ENCODE measurements at places on chromosomes 16 and 17. TPM values are rescaled to one million over a fixed set of nuclear protein-coding genes. Genes with fewer than 3 reads are reported as not detected.

DNA sequence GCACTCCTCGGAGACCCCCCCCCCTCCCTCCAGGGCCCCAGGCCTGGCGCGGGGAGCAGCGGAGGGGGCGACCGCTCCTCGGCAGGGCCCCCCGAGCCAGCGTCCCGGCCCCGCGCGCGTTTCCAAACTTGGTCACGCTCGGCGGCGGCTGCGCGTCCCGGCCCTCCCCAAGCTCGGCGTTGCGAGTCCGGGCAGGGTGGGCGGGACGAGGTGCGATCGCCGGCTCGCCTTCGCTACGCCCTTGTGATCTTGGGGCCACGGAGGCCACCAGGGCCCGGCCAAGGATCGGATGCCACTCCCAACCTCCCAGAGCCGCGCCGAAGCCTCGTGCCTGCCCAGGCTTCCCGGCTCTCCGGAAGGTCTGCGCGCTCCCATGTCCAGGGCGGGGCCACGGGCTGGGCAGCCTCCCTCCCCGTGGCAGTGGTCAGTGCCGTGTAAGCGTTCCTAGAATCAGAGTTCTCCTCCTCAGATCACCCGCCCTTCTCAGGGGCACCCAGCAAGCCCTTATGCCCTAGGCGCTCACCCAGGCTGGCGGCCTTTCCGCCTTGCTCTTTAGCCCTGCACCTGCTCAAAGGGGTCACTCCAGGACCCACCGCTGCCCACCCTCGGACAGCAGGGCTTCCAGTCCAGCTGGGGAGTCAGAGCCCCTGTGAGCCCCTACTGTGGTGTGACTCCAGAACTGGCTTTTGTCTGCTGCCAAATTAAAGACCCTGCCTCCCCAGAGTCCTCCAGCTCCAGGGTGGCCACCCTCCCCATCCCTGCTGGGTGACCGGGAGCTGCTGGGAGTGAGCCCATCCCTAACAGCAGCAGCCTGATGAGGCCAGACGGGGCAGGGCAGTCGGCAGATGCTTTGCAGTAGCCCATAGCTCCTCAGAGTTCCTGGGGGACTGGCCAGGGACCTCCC lies 12.2 kb upstream of the MRPS23 start:
- no peak for DNase-seq

GRCh38 chr16:78057803-78058564 lies 35.6 kb downstream of the CLEC3A start:
- DNase-seq: no peak

GRCh38 chr17:42519546-42520491 lies 16.2 kb upstream of the NAGLU start:
- DNase-seq: peak; percentile 98

- peak; percentile 73 for DNase-seq
Measured at GRCh38 chr17:77404812-77405581, 264.2 kb downstream of the SEC14L1 start.

GRCh38 chr17:21089933-21090901 lies 36.5 kb upstream of the DHRS7B start:
- no peak for DNase-seq

DNA sequence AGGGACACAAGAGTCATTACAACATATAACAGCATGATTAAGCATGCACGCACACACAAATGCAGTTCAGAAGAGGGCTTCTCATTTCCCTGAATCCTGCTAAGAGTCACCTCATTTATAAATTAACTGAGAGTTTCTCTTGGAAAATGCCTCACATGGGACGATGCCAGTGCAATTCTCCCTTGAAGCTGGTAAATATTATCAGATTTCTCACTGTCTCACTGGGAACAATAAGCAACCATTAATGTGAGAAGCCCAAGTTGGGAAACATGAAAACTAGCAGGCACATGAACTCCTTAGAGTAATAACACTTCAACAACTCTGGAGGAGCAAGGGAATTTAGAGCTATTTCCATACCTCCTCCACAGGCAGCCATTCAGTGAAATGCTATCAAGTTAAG lies 26.4 kb downstream of the SETD6 start:
- no peak for DNase-seq

- DNase-seq: peak; percentile 93
Measured at GRCh38 chr16:53664724-53665345, 38.8 kb downstream of the RPGRIP1L start.

DNA sequence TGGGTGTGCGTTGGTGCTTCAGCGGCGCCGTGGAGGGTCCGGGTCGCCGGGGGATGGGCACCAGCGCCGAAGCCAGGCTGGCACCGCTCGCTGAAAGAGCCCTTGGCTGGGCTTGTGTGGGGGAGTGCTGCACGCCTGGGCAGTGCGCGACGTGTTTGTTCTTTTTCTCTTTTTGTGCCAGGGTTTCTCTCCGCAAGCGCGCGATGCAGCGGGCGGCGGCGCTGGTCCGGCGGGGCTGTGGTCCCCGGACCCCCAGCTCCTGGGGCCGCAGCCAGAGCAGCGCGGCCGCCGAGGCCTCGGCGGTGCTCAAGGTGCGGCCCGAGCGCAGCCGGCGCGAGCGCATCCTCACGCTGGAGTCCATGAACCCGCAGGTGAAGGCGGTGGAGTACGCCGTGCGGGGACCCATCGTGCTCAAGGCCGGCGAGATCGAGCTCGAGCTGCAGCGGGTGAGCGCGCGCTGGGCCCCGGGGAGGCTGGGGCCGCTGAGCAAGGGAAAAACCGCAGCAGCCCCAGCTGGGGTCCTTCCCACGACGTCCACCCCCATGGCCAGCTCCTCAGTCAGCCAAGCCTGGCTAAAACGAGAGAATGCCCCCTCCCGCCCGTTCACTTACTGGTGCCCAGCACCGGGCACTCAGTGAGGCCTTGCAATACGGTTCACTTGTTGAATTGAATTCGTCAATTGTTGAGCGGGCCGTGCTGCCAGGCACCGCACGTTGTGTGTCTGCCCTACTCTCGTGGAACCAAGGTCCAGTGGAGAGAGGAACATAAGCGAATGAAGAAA lies 541 bp downstream of the GPT2 start:
- no peak for DNase-seq

DNA sequence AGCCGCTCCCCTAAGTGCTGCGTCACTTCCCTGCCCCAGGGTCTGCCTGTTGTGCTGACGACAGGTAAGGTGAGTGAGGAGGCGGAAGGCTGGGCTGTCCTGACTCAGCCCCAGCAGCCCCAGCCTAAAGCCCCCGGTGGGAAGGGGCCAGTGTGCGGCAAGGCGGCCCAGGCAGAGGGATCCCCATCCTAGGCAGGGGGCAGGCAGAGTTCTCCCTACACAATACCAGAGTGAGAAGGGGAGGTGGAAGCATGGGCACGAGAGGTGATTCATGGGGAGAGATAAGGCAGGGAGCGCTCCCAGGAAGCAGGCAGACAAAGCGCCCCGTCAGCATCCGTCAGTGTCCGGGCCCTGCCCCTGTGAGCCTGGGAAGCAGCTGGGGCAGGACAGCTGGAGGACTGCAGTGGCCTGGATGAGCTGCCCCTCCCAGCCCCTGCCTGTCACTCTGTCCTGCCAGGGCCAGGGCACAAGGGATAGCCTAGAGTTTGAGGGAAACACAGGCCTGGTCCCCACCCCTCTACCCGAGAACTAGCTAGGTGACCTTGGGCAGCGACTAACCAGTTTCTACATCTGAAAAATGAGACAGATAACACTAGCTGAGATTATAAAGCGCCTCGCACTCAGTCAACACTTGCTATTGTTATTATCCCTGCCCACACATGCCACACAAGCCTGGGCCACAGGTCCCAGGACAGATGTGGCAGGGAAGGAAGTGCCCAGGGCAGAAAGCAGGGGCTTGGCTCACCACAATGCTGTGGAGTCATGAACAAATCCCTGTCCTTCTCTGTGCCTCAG lies 3.8 kb downstream of the FAM83G start:
- no peak for DNase-seq

DNA sequence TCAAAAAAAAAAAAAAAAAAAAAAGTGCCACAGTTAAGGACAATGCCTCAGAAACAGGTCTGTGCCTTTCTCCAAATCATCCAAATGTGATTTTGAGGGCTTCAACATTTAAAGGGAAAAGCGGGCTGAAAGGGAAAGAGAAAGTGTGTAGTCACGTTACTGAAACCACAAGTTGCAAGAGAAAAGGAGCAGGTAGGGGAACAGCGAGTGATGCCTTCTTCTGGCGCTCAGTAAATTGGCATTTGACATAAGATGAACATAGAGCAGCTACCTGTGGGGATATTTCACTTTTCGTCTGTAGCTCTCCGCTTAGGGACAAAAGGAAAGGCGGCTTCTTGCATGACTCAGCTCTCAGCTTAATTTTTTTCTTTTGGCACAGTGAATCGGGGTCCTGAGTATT lies 11.1 kb downstream of the CMTM2 start:
- DNase-seq: no peak

- no peak for DNase-seq
Measured at GRCh38 chr17:13678841-13679240, 77.1 kb upstream of the HS3ST3A1 start.

DNA sequence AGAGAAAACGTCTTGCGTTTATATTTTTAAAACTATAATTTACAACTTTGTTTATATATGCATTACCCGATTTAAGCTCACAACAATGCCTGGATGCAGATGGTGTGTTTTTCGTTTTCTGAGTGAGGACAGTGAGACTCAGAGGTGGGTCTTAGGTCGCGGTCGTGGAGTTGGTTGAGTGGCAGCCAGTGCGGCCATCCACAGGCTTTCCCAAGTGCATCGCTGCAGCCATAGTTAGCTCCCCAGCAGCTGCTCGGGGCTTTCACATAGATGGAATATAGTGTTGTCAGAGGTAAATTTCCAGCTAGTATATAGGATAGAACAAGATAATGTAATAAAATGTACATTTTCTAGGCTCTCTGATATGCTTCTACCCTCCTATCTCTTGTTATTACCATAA lies 417.8 kb downstream of the CDH13 start:
- DNase-seq: no peak

- no peak for DNase-seq
Measured at GRCh38 chr16:9260666-9261065, 169.2 kb downstream of the HAPSTR1 start.

DNA sequence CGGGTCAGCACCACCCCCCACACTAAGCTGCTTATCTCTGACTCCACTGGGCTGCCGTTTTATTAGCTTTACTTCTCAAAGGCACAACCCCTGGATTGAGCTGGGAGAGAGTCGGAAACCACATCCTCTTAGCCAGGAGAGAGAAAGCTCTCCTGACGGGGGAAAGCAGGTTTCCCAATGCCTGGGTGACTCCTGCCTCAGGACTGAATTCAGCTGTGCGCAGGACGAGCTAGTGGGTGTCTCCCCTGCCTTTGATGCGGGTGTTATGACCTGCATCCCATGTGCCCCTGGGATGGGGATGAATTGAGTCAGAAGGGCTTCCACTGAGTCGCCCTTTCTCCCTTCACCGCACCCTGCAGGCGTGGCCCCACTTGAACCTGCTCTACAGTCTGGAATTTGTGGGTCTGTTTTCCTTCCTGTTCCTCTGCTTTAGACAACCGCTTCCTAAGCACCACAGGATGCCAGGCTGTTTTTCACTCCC lies 819.2 kb upstream of the EEF2KMT start:
- DNase-seq: no peak

DNA sequence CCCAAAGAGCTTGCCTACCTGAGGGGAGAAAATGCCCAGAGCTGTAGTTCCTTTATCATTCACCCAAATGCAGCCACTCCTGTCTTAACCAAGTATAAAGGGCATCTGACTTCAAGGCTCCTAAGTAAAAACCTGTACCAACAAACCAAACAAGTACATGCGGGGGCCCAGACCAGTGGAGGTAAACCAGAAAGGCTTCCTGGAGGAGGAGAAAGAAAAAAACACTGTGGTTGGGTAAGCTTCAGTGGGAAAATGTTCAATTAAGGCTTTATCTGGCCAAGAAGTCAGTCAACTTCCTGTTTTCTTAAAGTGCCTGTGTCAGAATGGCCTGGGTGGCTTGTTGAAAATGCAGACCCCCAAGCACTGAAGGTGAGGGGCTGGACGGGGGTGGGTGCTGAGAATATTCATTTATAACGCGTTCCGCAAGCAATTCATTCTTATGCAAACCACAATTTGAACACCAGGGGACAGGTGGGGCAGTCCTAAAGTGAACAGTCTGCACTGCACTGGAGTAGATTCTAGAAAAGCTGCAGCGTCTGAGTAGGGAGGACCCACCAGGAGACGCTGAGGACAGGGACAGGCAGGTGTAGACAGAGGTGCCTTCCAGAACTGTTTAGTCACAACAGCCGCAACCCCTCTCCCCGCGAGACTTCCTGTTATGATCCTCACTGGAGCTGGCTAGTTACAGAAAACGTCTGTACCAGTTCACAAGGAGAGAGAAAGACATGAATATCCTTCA lies 467.1 kb downstream of the SOX9 start:
- no peak for DNase-seq

- no peak for DNase-seq
Measured at GRCh38 chr16:19846436-19846835, 38.2 kb downstream of the GPRC5B start.

- no peak for DNase-seq
Measured at GRCh38 chr16:80260906-80261311, 279.9 kb upstream of the DYNLRB2 start.

- no peak for DNase-seq
Measured at GRCh38 chr16:74667255-74667700, 601 bp upstream of the RFWD3 start.

- no peak for DNase-seq
Measured at GRCh38 chr16:53089434-53090285, 34.9 kb downstream of the CHD9 start.

GRCh38 chr16:11621920-11622651 lies 35.4 kb upstream of the LITAF start:
- no peak for DNase-seq

GRCh38 chr16:24918641-24919040 lies 72.9 kb downstream of the SLC5A11 start:
- no peak for DNase-seq

- peak; percentile 57 for DNase-seq
Measured at GRCh38 chr17:35088881-35089585, 25.5 kb upstream of the RFFL start.

DNA sequence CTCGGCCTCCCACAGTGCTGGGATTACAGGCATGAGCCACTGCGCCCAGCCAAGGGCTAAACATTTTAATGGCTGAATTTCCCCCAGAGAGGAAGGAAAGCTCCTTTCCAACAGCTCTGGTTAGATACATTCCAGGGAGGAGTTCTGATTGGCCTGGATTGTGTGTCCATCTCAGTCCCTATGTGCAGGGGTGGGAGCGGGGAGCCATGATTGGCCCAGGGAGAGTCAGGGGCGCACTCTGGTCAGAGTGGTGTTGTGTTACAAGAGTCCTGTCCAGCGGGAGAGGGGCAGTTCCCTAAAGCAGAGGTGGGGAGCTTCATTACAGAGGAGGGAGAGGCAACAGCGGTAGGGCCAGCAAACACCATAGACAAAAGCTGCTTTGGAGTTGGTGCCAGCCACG lies 75.0 kb downstream of the RAP1GAP2 start:
- no peak for DNase-seq

- peak; percentile 69 for DNase-seq
Measured at GRCh38 chr16:68528686-68529379, 10.3 kb upstream of the ZFP90 start.

- DNase-seq: no peak
Measured at GRCh38 chr17:78585006-78585630, 7.9 kb upstream of the DNAH17 start.

TBC1D3E gene
- not detected for total RNA-seq

MYADML2 gene
- not detected for total RNA-seq

CLEC18C gene
- total RNA-seq: 0.15 TPM

ZDHHC1 gene
- 4.8 TPM for total RNA-seq

UMOD gene
- not detected for total RNA-seq

P2RX5 gene
- total RNA-seq: 7.2 TPM

KRTAP4-6 gene
- total RNA-seq: not detected

C1QL1 gene
- total RNA-seq: not detected

EVI2A gene
- 1.6 TPM for total RNA-seq

RPS6KB1 gene
- total RNA-seq: 30.0 TPM

ZG16 gene
- total RNA-seq: not detected

CYTH1 gene
- 9.5 TPM for total RNA-seq
